ENCODE measurements at places on chromosomes 4 and X. TPM values are rescaled to one million over a fixed set of nuclear protein-coding genes. Genes with fewer than 3 reads are reported as not detected.

Gene RNF175
- total RNA-seq: not detected

Gene HEPH
- total RNA-seq: 0.08 TPM

Gene SULT1B1
- total RNA-seq: 0.05 TPM

Gene LIMCH1
- 3.3 TPM for total RNA-seq

Gene SCOC
- 30.2 TPM for total RNA-seq

DNA sequence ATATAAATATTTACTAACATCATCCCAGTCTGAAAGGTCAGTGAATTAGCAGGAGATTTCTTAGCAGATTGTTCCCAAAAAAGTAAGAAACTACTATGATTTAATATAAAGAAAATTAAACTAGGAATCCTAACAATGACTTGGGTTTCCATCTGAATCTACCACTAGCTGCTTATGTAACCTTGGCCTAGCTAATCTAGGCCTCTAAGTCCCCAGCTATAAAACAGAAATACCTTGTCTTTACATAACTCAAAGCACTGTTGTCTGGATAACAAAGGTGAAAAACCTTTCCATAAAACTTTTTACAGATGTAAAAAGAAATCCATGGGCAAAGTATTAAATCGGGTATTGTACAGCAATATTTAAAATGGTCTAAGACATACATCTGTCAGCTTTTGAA, 3.0 kb downstream of the FBXL5 start:
- DNase-seq: no peak

DNA sequence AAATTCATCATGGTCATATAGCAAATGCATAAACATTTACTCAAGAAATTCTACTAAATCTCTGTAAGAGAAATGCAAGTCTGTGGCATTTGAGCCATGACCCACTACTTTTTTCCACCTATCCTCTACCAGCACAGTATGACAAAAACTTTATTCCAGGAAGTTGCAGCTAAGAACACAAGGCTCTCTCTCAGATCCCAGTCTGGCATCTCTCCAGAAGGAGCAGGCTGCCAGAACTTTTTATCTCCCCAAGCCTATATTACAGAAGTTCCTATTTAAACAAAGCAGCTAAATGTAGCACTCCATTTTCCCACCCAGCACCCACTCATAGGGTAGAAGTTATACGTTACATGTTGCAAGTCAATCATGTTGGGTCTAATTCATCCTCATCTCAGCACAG, 49.3 kb upstream of the EPGN start:
- no peak for DNase-seq

DNA sequence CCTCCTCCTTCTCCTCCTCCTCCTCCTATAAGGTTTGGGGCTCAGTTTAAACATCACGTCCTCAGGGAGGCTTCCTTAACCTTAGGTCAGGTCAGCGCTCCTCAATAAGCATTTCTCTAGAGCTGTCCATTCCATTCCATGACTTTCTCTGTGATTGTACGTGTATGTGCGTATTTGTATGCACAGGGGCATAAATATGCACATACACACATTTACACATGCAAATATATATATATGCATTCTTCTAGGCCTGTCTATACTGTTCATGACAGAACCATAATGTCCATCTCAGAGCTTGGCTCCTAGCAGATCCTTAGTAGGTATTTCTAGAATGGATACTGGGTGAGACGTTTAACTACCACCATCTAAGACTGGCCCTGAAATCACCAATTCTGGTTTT, 258.6 kb downstream of the STIM2 start:
- no peak for DNase-seq

- peak; percentile 25 for DNase-seq
Observed at GRCh38 chr4:79852305-79852730, 220.7 kb downstream of the ANTXR2 start.

GRCh38 chr4:55329012-55329411, 17.0 kb upstream of the SRD5A3 start:
- DNase-seq: no peak

- DNase-seq: no peak
Observed at GRCh38 chr4:138200236-138200590, 41.9 kb downstream of the SLC7A11 start.

DNA sequence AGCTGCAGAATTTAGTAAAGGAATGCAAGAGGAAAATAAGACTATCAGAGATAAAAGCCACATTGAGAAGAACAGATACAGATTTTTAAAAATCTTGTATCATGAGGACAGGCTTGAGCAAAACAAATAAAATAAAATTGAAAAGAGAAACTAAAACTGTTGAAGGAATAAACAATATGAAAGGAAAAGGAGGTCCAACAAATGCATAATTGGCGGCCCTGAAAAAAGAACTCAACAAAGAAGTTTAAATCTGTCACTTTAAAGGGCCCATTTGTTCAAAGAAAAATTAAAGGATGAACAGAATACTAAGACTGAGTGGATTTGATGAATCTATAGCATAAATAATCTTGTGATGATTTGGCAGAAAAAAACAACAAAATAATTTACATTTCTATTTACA, 36.5 kb downstream of the TMPRSS11B start:
- DNase-seq: no peak

DNA sequence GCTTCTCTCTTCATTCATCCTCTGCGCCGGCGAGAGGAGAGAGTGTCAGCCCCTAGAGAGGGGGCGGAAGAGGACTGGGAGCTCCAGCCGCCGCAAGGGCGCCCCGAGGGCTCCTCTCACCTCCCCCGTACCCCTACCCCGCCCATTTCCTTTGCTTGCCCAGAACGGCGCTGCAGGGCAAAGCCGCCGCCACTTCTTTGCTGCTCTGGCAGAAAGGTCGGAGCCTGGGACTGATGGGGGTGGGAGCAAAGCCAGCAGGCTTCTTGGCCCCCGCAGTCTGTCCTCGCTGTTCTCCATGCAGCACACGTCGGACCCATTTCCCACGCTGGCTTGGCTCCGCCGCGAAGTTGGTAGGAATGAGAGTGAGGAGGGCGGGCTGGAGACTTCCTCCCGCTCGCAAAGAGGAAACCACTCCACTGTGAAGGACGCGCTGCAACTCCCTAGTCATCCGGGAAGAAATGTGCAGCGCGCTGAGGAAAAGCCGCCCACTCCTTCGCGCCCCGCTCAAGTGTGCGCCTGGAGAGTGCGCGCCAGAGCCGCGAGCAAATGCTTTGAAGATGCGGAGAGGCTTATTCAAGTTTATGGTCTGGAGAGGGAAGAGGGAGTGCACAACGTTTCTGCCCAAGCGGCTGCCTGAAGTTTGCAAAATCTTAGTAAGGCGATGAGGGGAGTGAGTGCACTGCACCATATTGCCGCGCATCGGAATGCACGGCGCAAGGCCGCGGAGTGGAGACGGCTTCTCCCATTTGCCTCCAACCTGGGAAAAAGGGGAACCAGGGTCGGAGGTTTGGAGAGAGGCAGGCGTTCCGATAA, 2.8 kb upstream of the PCDH7 start:
- no peak for DNase-seq

DNA sequence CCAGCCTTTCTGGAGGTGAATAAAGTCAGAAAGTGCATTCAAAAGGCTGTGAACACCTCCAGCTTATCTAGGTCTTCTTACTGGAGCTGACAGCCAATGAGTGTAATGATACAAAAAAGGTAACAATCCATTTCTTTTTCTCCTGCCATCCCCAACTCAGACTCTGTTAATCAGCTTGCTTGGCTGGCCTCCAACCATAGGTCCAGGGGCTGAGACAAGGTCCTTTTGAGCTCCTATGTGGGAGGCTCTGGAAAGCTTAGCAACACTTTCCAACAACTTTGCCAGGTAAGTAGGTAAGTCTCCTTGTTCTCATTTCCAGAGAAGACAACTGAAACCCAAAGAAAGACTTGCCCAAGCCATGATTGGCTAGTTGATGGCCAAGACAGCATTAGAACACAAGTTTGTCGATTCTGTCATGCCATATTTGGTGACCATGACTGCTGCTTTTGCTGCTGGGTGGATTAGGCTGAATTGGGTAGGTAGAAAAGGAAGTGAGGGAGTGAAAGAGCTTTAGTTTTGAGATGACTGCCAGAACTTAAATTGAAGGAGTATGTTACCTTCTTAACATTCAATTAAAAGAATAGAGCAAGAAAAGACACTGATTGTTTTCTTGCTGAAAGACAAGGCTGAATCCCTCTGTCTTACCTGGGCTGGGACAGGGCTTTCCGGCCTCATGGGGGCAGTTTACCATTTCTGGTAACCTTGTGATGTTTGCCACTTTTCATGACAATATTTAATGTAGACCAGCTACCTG, 22.8 kb downstream of the VSIG4 start:
- no peak for DNase-seq

- no peak for DNase-seq
Observed at GRCh38 chr4:3760841-3761240, 5.3 kb upstream of the ADRA2C start.

GRCh38 chr4:156294577-156294976, 340.9 kb upstream of the CTSO start:
- DNase-seq: no peak

DNA sequence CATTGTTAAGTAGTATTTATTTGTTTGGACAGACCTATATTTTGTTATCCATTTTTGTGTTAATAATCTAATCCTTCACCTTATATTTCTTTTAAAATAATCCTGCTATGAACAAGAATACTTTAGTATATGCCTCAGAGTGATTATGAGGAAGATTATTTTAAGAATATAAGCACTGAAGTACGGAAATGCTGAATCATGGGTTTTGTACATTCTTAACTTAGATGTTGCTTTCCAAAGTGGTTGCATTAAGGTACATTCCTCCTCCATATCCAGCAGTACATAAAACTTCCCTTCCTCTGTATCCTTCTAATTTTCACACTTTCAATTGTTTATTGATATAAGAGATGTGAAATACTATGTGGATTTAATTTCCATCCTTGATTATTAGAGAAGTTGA, 491.4 kb upstream of the GRID2 start:
- no peak for DNase-seq

GRCh38 chr4:165631208-165631894, 241.7 kb upstream of the TLL1 start:
- no peak for DNase-seq

DNA sequence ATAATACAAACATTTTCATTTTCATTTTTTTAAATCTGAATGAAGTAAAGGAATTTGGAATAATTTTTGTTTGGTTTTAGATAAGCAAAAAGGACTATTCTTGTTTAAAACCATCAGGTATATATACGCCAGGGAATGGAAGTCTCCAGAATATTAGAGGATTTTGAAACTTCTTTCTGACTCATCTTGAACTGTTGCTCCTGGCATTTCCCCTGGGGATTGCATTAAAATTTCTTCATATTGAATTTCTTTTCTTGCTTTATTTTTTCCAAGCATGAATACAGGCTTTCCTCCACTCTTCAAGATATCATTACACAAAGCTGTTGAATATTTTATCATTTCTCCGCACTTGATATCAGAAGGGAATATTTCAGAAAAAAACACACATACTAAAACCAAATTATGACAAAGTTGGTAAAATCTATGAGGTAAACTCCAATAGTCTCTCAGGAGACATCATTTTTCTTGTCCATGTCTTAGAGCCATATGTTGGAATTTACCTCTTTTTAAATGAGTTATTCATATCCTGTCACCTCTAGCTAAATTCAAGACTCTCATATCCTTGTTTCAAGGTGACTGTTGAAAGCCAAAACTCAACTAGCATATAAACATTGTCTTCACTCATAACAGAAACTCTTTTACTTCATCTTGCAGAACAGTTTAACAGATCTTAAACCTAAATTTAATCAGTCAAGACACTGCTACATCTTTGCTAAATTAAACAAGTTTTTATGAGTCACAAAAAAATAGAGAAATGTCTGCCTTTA, 20.7 kb upstream of the CSN1S1 start:
- no peak for DNase-seq

DNA sequence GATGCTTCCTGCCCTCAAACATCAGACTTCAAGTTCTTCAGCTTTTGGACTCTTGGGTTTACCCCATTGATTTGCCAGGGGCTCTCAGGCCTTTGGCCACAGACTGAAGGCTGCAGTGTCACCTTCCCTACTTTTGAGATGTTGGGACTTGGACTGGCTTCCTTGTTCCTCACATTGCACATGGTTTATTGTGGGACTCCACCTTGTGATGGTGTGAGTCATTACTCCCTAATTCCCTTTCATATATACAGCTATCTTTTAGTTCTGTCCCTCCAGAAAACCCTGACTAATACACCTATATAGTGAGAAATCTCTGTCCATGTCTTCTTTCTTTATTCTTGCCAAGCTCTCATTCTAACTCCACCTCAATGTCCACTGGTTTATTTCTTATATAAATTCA, 736.9 kb upstream of the HS3ST1 start:
- DNase-seq: no peak

DNA sequence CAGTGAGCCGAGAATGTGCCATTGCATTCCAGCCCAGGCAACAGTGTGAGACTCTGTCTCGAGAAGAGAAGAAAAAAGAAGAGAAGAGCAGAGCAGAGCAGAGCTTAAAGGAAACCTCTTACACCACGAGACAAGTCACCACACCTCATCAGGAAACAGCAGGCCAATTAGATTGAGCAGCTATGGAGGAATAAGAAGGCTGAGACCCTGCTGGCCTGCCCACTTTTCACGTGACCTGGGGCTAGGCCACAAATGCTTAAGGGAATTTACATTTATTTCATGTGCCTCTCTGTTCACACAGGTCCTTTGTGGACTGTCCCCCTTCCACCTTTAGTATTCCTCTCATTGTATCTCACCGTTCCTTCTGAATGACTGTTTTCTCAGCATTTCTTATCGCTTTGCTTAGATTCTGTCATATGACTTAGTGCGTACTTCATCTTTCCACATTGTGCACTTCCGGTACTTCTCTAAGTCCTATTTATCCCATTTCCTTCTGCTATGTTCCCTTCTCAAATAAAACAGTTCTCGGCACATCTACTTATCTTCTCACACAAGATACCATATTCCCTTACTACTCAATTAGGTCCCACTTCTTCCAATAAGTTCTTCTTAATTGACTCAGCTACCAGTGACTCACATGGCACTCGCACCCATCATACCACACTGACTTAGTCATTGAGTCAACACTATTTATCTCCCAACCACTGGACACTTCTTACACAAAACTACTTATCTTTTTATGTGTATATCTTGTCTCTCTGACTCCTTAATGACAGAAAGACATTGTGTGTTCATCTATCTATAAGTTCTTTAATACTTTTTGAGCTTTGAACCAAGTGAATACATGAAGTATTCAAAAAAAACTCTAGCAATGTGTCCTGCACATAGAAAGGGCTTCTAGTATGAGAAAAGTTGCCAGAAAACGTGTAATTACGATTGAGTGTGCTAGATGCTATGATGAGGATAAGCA, 11.0 kb downstream of the CUL4B start:
- peak; percentile 87 for DNase-seq

- no peak for DNase-seq
Observed at GRCh38 chrX:127459790-127460189, 592.4 kb downstream of the ACTRT1 start.

- DNase-seq: no peak
Observed at GRCh38 chrX:24332878-24333277, 19.0 kb upstream of the SUPT20HL2 start.

GRCh38 chr4:158870626-158871334, 102.0 kb downstream of the FNIP2 start:
- no peak for DNase-seq

GRCh38 chr4:109046471-109047201, 255.8 kb downstream of the COL25A1 start:
- no peak for DNase-seq

- no peak for DNase-seq
Observed at GRCh38 chr4:145520172-145520571, 38.5 kb downstream of the SMAD1 start.
